CD4-positive, alpha-beta T cell treated with Interleukin-15 for 4 hours (primary cell): ENCODE measurements at places on chromosomes 11 and 22.

DNA sequence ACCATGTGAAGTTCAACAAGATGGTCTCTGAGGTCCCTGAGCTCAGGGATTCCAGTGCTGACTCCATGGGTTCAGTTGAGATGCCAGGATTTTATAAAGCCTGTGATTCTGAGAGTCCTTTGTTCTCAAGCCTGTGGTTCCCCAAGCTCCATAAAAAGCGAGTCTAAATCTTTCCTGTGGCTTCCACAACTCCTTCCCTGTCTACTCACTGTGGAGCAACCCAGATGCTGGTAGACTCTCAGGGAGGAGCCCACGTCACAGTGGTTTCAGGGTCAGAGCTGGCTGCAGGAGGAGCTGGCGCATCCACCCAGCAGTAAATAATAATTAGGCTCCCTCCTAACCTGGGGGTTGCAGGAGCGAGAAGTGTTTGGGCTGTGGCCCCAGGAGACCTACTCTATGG, 2.0 kb upstream of the RELT start:
- DNase-seq, result no peak

- DNase-seq, result no peak
Observed at GRCh38 chr22:24326266-24326665, 55.6 kb downstream of the SPECC1L start.

- no peak for DNase-seq
Observed at GRCh38 chr11:78015878-78016277, 7.2 kb downstream of the KCTD14 start.

GRCh38 chr11:88447281-88447680, 109.7 kb upstream of the CTSC start:
- DNase-seq, result no peak

- no peak for DNase-seq
Observed at GRCh38 chr11:61896665-61897386, 5.5 kb upstream of the FADS3 start.

DNA sequence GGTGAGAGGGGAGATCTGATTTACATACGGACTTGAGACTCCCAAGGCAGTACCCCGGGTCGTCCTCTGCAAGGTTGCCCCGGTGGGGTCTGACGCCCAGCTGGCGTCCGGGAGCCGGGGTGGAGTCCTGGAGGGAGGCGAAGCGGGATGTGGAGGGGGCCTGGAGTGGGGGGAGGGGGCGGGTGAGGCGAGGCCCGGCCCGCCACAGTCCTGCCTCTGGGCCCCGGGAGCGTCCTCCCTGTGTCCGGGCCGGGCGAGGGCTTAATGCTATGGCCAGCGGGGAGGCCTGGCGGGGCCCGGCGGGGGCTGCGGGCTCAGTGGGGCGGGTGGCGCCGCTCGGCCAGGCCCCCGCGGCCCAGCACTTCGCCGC, 2.4 kb upstream of the MYBPC3 start:
- no peak for DNase-seq

DNA sequence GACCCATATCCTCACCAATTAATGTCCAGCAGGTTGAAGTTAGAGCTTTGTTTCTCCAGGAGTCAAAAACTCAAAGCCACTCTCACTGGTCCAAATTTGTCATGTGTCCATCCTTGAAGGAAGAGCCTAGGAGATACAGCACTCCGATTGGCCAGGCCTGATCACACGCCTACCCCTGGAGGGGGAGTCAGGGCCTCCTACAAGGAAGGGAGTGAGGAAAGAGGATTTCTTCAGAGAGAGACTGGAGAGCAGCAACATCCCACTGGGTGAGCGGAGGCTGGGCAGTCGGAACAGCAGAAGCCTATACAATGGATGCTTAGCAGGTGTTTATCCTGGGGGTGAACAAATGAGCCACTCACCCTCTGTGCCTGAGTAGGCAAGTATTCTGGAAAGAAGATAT, 113.9 kb downstream of the TRIM29 start:
- no peak for DNase-seq

GRCh38 chr11:95516786-95517185, 272.8 kb downstream of the FAM76B start:
- DNase-seq, result no peak

- DNase-seq, result no peak
Observed at GRCh38 chr22:17590586-17590985, 27.3 kb downstream of the SLC25A18 start.

DNA sequence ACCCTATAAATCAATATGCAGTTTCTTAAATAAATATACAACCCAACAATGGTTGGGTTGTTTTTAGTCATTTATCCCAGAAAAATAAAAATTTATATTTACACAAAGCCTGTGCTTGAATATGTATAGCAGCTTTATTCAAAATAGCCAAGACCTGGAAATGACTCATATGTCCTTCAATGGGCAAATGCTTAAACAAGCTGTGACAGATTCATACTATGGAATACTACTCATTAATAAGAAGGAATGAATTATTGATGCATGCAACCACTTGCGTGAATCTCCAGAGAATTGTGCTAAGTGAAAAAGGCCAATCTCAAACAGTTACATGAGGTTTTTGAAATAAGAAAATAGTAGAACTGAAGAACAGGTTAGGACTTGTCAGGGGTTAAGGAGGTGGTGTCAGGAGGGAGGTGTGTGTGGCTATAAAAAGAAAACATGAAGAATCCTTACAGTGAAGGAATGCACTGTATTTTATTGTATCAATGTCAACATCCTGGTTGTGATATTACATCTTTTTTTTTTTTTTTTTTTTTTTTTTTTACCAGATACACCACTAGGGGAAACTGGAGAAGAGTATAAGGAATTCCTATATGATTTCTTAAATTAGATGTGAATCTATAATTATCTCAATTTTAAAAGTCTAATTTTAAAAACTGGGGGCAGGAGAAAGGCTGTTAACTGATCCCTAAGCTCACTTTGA, 82.4 kb upstream of the CD44 start:
- DNase-seq, result no peak

GRCh38 chr22:41169157-41169556, 36.0 kb upstream of the L3MBTL2 start:
- no peak for DNase-seq

GRCh38 chr11:103370076-103370475, 260.9 kb downstream of the DYNC2H1 start:
- no peak for DNase-seq

DNA sequence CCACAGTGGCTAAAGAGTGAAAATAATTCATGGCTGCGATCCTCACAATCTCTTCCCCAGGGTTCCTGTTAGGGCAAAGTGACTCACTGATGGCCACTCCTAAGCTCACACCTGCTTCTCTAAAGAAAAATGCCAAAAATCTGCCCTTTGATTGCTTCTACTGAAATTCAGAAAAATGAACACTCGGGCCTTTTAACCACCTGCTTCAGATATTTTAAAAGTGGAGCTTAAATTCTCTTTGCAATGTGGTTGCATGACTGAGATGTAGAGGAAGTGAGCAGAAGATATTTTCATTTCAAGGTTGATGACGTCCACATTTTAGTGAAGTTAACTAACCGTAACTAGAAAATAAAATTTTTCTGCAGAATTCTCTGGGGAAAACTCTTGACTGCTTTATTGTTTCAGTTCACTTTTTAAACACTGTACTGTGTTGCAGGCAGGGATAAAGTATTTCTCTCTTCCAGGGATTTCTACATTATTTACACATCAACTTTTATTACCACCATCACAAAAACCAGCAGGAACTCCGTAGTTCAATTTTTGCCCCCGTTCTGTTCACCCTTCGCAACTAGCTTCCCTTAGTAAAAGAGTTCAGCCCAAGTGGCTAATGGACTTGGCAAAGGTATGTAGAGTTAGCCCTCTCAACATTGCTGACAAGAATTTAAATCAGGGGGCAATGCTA, 8.5 kb downstream of the RAB30 start:
- peak; percentile 34 for DNase-seq

GRCh38 chr11:120339394-120339890, 3.2 kb downstream of the ARHGEF12 start:
- DNase-seq, result no peak

DNA sequence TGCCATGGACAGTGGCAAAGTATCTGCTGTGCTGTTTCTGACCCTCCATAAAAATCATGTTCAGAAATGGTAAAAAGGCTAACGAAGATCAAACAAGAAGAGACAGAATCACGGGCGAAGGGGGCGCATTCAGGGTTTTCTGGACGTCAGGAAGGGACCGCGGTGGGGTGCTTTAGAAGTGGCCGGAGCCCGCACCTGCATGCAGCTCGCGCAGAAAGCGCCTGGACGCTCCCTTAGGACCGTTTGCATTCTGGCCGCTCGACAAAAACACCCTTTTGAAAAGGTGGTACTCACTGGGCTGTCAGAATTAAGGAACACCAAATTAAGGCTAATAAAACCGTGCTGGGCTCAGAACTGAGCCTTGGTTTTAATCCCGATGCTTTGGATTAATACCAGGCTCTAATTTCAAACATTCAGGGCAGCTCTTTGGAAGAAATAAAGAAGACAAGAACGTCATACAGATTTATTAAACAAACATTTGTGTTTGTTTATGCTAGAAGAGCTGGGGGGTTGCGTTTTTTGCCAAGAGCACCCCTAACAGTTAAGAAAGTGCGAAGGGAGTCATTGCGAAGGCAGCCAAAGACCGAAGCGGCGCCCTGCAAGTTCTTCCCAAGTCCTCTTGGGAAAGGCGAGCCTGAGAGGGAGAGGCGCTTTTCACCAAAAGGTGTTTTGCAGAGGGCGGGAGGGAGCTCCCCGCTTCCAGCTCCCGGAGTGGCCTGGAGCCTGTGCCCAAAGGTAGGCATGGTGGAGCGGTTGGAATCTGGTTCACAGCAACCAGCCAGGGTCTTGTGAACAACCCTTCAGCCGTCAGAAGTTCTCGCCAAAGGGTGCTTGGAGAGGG, 47.7 kb upstream of the DBX1 start:
- no peak for DNase-seq

- no peak for DNase-seq
Observed at GRCh38 chr11:27266125-27266524, 96.9 kb downstream of the CCDC34 start.

DNA sequence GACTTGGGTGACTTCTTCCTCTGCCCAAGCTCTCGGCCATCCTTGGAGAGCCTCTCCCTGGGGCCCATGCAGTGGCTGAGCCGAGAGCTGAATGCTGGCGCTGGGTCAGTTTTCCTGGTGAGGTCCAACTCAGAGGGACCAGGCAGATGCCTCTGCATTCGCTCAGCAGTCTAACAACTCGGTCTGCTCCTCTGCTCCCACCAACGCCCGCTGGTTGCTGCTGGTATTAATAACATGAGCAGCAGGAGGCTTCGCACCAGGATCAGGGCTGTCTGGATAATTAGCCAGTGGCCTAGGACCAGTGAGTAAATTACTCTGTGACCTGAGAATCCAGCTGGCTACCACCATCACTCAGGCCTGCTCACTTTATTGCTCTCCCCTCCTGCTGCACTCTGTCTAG, 77.7 kb upstream of the FAM181B start:
- DNase-seq, result no peak

DNA sequence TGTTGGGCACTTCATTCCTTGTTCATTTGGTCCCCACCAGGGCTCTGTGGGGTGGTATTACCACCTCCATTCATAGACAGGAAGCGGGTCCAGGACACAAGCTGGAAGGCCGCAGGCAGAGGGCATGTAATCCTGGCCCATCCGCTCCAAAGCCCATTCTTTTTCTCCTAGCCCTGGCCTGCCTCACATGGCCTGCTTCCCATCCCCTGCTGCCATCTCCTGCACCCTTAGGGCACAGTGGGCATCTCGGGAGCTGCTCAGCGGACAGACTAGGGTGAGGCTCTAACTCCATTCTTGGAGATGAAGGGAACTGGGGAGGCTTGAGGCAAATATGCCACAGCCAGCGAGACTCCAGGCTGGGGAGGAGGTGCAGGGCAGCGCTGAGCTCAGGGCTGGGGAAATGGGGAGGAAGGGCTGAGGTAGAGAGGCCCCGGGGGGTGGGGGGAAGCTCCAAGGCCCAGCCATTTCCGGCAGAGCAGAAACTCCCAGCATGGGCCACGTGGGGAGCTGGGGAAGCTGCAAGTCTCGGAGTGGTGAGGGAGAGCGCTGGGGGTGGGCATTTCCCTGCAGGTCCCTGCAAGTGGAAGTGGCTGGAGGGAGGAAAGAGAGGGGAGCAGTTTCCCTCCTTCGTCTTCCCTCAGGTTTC, 14.3 kb upstream of the BCL9L start:
- DNase-seq, result peak; percentile 25

DNA sequence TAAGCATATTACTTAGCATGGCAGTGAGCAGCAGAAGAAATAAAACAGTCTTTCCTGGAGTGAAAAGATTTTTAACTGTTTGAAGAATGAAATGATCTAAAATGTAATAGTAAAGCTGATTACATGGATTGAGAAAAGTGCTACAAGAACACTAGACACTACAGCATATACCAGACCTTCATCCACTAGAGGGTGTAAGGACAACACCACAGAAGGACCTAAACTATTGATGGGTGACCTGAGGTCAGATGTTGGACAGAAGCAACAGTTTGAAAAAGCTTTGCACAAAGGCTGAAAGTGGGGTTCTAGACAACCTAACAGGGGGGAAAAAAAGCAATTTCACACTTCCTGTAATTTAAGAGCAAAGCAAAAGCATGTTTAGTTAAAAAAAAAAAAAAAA, 97.7 kb downstream of the RBFOX2 start:
- DNase-seq, result no peak

DNA sequence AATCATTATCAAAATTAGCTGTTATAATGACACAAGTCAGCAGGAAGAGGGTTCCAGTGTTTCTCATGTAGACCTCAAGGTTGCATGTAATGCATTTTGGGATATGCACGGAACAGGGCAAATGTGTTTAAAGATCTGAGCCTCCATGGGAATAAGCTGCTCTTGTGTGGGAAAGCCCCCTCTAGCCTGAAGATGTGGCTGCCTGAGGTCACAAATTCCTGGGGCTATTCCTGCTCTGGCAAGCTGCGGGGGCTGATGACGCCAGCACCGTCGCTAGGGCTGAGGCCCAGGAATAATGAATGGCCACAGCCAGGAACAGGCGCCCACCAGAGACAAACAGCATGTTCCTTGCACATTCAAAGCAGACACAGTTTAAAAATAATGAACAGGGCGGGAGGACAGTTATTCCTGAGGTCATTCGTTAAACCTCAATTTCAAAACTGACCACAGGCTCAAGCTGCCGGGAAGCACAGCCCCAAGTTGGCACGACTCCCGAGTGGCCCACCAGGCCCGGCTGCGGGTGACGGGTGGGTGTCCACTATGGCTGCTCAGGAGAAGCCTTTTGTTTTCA, 11.7 kb downstream of the OSBPL5 start:
- DNase-seq, result no peak

DNA sequence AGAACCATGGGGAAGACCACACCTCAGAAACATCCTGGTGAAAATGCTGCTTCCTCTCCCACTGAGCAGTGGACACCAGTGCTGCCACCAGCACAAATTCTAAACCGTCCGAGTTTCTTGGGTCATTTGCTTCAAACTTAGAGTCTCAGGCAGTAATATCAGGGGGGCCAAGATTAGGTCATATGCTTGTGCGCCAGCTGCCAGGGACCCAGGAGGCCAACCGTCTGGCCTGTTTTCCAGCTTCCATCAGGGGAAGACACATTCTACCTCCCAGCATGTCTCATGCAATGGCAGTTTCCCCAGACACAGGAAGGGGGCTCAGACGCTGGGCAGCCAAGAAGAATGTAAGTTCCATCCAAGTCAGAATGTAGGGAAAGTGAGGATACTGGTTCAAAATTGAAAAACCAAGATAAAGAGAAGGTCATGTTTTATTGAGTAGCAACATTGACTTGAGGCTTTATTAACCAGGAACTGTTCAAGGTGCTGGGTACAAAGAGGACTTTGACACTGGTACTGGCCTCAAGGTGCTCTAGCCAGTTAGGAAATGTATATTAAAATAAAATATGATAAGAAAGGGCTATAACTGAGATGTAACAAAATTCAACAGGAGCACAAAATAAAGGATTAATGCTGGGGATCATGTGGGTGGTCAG, 59.7 kb upstream of the EED start:
- no peak for DNase-seq

- no peak for DNase-seq
Observed at GRCh38 chr11:36312611-36313472, 16.8 kb downstream of the PRR5L start.
